Lower leg skin (tissue), 4 donors: ENCODE measurements at places on chromosomes 3 and 15.

GRCh38 chr3:26960382-26960781 lies 337.8 kb downstream of the LRRC3B start:
- DNase-seq: no peak

- DNase-seq: peak; percentile 55
These were observed 6.3 kb downstream of the ADAMTS17 start for GRCh38 chr15:100335335-100335999.

DNA sequence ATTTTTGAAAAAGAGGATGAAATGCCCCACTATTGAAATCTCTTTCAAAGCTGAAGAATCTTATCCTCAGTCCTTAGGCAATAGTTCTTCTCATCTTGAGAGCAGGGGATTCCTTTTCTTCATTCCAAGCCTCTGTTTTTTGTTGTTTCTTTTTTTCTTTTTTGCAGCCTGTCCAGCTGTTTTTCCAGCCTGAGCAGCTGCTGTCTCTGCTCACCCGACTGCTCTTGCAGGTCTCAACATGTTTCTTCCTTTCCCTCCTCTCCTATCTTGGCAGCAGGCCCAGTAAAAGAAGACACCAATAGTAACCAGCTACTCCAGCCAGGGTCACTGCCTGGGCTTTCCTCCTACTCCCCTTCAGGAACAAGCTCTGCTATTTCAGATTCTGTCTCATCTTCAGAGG lies 23.8 kb downstream of the MEX3B start:
- no peak for DNase-seq

GRCh38 chr3:172107403-172107802 lies 68.0 kb downstream of the FNDC3B start:
- DNase-seq: no peak

DNA sequence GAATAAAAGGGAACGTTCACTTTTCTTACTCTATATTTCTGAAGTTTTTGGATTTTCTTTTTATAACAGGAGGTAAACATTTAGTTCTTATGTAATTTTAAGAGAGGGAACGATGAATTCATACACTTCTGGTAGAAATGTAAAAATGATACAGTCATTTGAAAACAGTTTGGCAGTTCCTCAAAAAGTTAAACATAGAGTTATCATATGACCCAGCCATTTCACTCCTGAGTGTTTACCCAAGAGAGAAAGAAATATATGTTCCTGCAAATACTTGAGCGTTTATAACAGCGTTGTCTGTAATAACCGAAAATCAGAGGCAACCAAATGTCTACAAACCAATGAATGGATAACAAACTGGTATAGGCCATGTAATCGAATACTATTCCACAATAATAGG lies 20.8 kb upstream of the CCR9 start:
- no peak for DNase-seq
